ENCODE measurements at places on chromosomes 3 and 15.

DNA sequence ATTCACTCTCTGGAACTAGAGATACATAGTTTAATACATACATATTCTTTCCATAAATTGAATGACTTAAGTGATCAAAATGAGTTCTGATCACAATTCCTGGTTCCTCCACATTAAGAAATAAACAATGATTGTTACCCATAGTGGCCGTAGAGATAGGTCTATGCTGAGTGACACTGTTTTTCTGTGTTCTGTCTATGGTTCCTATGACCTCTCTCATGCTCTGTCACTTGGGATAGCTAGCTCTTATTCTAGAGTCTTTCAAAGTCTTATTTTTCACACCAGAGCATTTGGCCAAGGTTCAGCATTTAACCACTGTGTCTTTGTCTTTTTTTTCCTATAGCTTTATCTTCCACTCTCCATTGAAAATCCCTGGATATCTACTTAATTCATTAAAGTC, 132.4 kb downstream of the GOLGA6L6 start:
- DNase-seq, result no peak

- DNase-seq, result no peak
Measured at GRCh38 chr15:70008697-70009290, 88.9 kb downstream of the TLE3 start.

DNA sequence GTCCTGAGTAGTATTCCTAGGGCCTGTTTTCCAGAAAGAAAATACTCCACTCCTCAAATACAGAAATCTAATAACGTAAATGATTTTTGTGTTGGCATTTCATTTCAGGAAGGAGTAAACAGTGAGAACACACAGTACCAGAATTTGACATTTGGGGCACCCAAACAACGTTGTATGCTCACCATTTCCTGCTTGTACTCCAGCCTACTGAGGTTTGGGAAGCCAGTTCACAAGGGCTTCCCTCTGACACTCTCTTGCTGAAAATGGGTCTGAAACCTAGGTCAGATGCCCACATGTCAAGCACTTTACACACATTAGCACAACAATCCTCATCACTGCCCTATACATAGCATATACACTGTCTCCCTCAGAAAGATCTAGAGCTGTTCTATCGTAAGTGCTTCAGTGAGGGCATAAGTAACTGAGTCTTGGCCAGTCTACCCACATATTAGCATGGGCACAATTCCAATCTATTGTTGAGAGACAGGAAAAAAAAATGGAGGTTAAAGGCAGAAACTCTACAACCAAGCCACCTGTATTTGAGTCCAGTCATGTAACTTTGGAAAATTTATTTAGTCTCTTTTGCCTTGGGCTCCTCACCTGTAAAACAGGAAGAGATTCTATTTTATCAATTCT, 43.5 kb upstream of the RSL24D1 start:
- DNase-seq, result no peak

DNA sequence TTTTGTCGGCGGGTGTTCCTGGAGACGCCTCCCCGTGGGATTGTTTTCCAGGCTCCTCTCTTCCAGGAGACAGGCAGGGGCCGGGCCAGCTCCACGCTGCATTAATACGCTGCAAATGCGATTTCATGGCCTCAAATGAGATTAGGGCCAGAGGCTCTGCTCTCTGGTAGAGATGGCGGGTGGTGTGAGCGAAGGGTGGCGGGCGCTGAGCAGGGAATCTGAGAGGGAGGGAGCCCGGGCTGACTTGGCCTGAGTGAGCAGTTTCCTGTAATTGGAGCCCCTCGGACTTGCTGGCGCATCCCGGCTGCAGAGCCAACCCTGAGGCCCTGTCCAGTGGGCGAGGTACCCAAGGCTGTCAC, 7.4 kb upstream of the CCDC33 start:
- DNase-seq, result no peak

DNA sequence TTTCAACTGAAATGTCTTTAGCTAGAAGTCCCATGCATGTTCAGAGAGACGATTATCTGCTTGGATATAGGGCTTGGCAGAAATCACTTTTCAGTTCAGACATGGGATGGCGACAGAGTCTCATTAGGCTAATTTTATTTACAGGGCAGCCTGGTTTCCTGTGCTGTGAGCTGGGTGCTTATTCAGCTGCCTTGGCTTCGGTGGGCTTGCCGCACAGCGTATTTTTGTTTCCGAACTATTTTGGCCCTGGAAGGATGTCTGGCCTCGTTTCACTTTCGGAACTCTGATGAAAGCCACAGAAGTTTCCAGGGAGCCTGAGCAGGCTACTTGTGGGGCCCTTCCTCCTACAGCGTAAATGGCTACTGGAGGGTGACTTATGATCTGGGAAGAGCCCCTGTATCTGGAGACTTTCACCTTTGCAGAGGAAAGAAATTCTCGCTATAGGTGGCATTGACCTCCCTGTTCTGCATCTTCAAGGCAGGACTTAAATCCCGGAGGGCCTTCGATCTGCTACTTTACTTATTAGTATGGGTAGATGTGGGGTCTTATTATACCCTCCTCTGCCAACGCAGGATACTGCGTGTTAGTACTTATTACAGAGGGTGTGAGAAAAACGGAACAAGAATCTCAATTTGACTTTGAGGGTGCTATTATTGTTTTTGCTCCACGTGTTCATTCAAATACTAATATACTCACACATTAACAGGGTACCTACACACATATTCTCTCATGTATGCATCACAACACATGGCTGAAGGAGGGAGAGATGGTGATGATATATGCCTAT, 364.0 kb upstream of the RBMS3 start:
- peak; percentile 53 for DNase-seq

DNA sequence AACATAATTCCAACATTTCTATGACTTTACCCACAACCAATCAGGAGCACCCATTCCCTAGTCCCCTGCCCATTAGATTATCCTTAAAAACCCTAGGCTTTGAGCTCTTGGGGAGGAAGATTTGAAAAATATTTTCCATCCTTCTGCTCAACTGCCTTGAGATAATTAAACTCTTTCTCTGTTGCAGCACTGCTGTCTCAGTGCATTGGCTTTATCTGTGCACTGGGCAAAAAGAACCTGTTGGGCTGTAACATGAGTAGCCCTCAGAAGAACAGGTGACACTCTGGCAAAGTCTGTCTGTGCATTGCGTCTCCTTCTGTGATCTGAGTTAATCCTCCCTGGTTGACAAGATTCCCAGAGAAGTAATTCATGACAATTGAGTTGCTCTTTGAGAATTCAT, 83.9 kb downstream of the ZMAT3 start:
- no peak for DNase-seq

DNA sequence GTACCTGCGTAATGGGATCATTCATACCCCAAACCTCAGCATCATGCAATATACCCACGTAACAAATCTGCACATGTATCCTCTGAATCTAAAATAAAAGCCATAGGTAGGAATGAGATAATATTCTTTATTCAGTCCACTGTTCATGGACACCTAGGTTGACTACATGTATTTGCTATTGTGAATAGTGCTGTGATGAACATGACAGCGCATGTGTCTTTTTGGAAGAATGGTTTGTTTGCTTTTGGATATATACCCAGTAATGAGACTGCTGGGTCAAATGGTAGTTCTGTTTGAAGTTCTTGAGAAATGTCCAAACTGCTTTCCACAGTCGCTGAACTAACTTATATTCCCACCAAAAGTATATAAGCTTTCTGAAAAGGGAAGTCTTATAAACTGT, 117.9 kb upstream of the FAM3D start:
- no peak for DNase-seq

DNA sequence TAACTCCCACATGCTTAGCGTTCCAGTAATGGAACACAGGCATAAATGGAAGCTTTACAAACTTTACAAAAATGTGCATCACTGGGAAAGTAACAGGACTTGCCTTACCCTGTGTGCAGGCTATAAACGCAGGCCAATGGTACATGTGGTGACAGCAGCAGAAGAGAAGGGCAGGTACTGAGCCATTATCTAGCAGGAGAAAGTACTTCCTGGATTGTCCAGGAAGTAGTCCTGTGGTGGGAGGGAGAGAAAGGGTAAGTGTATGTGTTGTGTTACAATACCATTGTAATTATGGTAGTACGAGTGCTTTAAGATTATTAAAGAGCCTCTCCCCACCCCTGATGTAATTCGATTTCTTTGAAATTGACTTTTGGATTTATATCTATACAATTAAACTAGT, 5.3 kb downstream of the ATP1B3 start:
- no peak for DNase-seq

DNA sequence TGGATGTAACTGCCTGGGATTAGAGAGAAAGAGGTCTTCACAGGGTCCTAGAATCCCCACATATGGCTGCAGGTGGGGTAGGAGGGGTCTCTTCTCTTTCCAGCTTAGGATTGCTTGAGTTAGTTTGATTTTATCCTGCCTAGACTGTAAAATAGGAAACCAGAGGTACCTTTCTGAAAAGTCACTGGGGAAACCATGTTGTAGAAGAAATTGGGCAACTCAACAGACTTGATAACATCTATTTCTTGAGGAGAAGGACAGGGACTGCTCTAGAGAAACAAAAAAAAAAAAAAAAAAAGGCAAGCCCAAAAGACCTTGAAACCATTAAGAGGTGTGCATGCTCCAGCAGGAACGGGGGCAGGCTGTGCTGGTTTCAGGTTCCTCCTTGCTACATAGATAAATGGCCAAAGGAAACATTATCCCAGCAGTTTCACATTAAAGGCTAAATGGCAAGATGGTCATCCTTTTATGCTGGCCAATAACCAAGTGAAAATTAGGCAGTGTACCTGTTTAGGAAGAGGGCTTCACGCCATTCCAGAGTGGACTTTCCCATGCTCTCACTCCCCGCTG, 116.1 kb downstream of the ALDH1A2 start:
- DNase-seq, result no peak

- DNase-seq, result no peak
Measured at GRCh38 chr3:113668015-113668414, 28.4 kb downstream of the USF3 start.

DNA sequence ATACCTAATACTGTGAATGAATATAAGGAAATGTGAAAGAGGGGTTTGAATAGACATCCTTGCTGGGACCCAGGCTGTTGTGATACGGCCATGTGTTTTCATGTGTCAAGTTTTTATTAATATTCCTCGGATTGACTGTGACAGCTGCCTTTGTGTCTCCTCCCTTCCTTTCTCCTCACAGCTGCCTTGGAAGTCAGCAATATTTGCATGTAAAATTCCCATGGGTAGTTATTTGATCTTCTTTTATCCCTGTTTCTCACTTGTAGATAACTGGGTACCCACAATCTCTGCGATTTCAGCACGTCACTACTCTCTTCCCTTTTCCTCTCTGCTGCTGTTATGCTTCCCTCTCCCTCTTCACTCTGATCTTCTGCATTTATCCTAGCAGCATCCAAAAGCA, 9.4 kb downstream of the GPR156 start:
- DNase-seq, result no peak

DNA sequence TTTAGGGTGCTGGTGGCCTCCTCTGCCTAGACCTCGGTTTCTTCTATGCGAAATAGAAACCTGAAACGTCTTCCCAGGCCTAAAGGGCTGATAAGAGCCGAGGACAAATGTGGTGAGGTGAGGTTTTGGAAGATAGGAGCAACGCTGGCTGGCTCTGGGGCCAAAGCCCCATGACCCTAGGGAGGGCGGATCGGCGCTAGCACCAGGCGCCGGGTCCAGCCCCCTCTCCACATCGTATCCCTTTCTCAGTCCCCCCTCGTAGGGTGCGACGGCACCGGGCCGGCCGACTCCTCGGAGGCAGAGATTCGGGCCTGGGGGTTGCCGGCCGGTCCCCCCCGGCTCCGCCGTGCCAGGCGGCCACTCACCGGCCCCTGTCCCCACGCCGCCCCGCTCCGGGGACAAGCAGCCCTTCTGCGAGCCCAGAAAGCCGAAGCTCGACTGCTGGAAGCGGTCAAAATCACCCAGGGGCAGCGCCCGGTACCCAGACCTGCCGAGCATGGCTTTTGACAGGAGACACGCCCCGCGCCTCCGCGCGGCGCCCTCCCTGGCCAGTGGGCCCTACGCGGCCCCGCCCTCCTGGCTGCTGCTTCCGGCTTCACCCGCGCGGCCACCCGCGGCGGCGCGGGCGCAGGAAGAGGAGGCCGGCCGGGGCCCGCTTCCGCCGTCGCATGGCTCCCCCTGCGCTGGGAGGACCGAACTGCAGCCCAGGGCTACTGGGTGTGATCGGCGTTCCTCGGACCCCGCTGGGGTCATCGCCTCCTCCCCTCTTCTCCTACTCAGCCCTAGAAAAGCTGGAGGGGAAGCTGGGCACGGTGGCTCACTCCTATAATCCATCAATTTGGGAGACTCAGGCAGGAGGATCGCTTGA, at the start of gene STOML1:
STOML1 (minus strand) TSS at position 570 of the 868 bp plus-strand sequence; CDS start at position 498, 72 bp downstream.
- peak; percentile 73 for DNase-seq

- no peak for DNase-seq
Measured at GRCh38 chr3:174333640-174334039, 525.5 kb upstream of the NAALADL2 start.

GRCh38 chr3:42153039-42153438, 61.9 kb downstream of the TRAK1 start:
- DNase-seq, result no peak

DNA sequence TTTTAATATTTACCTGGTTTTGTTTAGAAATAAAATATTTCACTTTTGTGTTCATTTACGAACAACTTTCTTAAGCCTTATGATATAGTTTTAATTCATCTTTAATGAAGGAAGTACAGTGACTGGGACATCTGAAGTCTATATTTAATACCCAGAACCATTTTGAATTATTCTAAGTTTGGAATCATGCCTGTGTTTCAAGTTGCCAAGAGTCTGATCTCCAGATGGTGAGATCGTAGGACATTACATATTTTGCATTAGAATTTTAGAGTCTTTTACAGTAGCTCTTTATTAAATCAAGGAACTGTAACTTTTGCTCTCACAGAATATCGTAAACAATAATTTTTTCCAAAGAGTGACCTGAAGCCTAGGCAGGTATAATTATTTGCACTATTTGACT, 420.7 kb downstream of the SI start:
- DNase-seq, result no peak

DNA sequence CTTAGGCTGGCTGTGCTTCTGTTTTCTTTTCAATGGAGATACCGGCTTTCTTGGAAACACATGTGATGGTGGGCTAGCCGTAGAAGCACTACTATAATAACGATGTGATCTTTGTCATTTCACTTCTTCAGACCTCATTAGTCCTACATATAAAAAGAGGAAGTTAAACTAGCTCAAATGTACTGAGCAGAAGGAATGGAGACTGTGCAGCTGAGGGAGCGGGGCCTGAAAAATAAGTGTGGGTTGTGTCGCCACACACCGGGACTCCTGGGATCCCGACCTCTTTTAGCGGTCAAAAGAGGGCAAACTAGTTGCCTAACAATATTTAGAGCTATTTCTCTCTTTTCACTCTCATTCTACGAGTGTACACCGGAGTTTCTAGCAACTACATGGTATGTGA, 1.0 kb upstream of the RNF7 start:
- DNase-seq, result no peak

Data from amniotic stem cell (primary cell).